ENCODE measurements at places on chromosomes 4 and X.

- DNase-seq = no peak
These were observed 45.3 kb downstream of the ANK2 start for GRCh38 chr4:113094802-113095201.

- no peak for DNase-seq
These were observed 1.9 kb downstream of the RAB9A start for GRCh38 chrX:13690836-13691235.

DNA sequence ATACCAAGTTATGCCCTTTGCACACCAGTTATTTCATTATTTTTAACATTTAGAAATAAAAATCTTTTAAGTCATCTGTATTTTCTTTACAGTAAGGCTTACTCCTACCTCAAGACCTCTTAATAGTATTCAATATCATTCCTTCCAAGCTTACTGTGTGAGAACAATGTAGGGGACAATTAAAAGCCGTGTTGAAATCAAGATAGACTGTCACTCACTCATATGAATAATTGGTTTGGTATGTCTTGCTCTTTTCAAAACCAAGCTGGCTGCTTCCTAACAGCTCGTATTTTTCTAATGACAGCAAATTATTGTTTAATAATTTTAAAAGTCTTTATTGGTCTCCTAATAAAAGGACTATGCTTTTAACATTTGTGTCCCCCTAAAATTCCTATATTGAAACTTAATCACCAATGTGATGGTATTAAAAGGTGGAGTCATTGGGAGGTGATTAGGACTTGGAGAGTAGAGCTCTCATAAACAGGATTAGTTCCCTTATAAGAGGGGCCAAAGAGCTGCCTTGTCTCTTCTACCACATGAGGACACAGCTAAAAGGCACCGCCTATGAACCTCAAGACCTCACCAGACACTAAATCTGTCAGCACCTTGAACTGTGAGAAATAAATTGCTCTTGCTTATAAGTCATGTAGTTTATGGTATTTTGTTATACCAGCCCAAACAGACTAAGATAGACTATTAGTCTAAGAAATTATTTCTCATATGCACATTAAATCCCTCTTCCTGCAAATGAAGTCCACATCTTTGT is 4.1 kb downstream of the ABCB7 start:
- no peak for DNase-seq

DNA sequence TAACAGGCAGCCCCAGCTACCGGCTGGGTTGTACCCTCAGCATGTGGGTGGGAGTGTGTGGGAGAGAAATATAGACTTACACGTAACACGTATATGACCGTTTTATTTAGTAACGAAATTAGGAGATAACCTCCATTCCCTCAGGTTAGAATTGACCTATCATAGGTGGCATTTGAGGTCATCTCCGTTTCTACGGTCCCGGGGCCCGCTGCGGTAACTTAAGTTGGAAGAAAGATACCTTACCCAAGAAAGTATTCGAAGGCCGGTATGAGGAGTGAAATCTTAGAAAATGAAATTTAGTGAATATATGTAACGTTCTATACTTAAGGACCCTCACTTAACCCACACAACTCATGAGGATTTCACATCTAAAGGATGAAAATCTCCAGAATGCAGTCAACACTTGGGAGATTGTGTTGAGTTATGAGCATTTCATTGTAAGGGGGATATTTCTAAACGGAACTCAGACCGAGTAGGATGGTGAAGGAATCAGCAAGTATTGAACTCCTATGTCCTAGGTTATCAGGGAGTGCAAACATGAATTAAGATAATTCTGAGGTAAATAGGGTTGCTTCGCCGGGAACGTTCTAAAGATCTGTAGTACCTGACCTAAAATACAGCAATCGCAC is 891 bp downstream of the CISD2 start:
- no peak for DNase-seq

- DNase-seq = no peak
These were observed 52.5 kb downstream of the SYNPO2 start for GRCh38 chr4:118941149-118941548.

GRCh38 chr4:89248879-89249281 is 58.7 kb downstream of the GPRIN3 start:
- no peak for DNase-seq

DNA sequence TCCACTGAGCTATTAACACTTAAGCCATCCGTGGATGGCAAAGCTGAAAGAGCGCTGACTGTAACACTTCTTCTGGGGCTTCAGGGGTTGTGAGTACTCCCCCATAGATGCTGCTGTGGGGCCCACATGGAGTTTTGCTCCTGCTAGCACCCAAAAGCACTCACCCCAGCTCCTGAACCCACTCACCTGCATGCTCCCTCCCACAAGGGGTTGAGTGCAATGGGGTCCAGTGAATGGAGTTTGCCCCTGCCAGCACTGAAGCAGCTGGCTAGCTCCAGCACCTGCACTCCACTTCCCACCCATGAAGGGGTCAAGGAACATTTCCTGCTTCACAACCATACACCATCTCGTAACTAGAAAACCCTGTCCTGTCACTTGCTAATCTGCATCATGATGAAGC is 78.9 kb downstream of the IL21 start:
- peak; percentile 59 for DNase-seq

GRCh38 chr4:107094332-107094731 is 58.2 kb upstream of the DKK2 start:
- no peak for DNase-seq

DNA sequence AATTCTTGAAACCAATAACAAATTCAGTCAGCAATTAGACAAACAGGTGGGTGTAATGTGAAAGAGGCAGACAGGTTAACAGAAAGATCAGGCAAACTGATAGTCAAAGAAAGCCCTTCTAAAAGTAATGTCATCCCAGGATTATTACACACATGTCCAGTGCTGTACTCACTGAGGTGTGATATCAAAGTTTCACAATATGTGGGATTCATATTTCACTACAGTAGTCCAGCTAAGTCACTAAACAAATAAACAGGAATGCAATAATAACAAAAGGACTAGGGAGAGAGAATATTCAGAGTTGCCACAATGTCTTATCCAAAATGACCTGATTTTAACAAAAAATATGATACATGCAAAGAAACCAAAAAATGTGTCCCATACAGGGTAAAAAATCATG is 787.5 kb downstream of the FSTL5 start:
- no peak for DNase-seq

GRCh38 chrX:413322-414201 is 26.9 kb upstream of the PPP2R3B start:
- no peak for DNase-seq

- DNase-seq = no peak
These were observed 218.7 kb upstream of the SPOCK3 start for GRCh38 chr4:167452922-167453430.

DNA sequence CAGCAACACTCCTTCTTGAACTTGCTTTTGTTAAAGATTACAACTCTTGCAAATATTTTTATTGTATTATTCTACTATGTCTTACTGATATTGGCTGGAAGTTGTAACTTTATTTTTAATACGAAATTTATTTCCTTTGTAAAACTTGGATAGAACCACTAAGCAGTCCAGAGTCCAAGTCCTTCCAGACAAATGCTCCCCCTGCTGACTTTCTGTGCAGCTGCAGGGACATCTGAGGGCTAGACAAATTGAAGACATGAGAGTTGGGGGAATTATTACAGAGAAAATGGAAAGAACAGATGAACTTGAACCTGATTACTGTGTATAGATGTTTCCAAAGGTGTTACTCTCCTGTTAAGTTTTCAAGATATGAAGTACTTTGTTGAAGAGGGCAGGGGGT is 238.8 kb downstream of the GRIA3 start:
- no peak for DNase-seq

- no peak for DNase-seq
These were observed 20.6 kb upstream of the MAML3 start for GRCh38 chr4:140174543-140174942.

DNA sequence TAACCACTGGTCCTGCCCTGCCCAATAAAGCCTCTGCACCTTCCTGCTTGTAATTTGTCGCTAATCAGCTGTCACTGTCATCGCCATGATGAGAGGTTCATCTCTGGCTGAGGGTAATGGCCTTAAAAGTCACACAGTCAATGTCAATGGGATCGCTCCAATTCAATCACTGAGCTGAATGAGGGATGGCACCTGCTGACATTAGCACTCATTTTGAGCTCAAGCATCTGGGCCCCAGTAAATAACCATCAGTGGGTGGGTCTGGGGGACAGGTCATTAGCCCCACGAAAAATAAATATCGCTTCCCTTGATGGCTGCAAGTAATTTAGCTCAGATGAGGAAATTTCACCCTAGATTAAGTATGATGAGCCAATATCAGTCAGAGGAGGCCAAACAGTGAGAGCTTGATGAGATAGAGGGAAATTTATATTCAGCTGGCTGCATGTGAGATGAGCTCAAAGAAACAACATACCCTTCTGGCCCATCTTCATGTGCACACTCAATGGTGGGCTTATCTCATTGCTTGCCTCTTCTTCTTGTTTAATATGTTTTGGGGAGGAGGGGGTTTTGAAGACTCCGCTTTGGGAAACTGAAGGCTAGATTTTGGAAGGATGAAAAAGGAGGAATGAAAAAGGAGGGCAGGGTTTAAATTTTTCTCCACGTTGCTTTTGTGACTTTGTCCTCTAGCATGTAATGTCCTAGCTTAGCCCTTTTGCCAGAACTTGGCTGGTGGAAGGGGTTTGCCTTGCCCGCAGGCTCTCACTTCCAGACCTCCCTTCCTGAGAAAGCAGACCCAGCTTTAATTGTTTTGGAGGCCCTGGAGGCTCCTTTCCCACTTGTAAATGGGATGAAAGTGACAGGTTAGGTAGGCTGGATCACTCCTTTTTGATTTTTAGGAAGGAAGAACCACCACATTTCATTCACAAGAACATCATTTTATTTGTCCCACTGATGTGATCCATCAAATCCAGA is 84.8 kb upstream of the PAQR3 start:
- DNase-seq = no peak

DNA sequence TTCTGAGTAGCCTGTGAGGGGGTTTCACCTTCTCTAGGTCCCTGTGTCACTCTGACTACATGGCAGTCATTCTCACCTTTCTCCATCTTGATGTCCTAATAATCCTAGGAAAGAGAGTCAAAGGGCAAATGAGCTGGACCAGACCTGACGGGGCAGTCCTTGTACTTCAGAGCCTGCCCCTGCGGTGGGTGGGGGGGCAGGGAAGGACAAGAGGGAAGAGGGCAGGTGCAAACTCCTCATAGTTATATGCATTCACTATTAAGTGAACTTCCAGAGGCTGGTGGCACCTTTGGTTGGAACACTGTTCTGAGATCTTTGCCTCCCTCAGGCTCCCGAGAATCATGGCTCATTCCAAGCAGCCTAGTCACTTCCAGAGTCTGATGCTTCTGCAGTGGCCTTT is at the start of gene AWAT1:
TSS of gene AWAT1 (plus strand) at position 301 of the 400 bp plus-strand sequence. CDS start at position 342, 41 bp downstream.
- DNase-seq = no peak

GRCh38 chrX:122046226-122046625 is 998.8 kb downstream of the GLUD2 start:
- no peak for DNase-seq

- no peak for DNase-seq
These were observed 242.5 kb upstream of the PUDP start for GRCh38 chrX:7390441-7390840.

- DNase-seq = no peak
These were observed 78.7 kb upstream of the MSX1 start for GRCh38 chr4:4780729-4781244.

GRCh38 chrX:23981711-23982110 is 45.3 kb downstream of the KLHL15 start:
- DNase-seq = no peak

GRCh38 chrX:66622209-66622608 is 16.7 kb downstream of the EDA2R start:
- no peak for DNase-seq

DNA sequence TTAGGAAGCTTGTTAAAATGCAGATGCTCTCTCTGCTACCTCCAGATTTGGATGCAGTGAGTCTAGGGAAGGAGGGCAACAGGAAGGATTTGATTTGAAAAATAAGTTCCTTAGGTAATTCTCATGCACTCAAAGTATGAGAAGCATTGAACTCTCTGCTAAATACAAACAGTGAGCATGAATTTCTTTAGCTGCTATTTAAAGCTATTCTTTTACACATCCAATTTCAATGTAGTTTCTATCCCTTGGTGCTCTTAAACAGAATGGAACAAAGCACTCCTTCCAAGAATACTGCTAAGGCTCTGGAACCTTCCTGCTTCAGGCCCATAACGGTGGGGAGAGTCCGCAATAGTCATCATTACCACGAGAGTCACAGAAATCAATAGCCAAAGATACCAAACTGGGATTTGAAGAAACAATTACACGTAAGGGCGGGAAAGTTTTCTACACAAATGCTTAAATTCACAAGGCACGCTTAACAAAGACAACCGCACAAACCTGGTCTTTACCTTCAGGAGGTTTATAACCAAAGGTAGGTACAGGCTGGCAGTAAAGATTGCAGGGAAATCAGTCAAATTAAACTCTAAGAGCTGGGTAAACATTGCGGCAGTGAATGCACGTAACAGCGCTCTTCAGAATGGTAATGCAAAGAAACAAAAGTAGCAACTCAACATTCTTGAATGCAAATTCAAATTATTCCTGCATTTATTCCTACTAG is 123.2 kb upstream of the NAP1L5 start:
- no peak for DNase-seq

GRCh38 chr4:61663310-61663709 is 463.2 kb downstream of the ADGRL3 start:
- no peak for DNase-seq

GRCh38 chrX:122913134-122913533 is 270.9 kb upstream of the GRIA3 start:
- no peak for DNase-seq

DNA sequence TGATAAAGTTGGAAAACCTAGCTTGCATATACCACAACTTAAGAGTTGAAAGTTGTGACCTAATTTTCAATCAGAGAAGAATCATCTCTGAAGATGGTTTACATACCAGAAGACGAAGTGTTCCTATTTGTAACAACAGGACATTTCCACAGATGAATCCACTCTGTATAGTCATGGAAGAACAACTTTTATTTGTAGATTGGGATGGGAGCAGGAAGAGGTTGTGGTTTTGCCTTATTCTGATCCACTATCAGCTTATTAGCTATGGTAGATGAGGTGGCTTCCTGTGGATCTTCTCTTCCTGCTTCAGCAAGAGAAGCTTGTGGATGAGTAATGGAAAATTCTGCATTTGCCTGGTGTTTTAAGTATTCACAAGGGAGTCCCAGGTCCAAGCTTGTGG is 18.6 kb upstream of the SUPT20HL1 start:
- no peak for DNase-seq
